ENCODE measurements at places on chromosomes 13 and 19.

DNA sequence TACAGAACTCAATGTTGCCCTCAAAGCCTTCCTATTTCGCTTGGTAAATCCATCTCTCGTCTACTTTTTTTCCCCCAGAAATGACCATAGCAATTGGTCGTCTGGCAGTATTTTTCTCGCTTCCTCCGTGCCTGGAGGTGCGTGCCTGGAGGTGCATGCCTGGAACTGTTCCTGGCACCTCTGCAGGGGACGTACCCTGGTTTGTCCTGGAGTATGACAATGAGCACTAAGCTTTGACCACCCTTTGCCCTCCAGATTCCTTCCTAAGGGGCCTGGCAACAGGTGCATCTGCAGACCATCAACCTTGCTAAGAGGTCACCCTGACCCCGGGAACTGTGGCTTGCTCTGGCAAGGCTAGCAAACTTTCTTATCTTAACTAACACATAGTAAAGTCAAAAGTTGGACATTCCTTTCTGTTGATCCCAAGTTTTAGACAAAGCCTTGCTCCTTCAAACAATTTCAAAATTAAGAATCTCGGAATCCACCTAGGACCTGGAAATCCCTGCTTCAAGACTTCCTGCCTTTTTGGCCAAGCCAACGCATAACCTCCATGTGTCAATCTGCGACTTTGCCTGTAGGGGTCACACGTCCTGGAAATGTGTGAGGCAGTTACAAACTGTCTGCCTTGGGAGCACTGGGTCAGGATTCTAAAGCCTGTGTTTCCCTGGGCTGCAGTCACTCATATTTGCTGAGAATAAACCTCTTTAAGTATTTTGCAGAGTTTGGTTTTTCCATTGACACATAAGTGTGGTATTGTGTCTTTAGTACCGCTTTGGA lies 28.8 kb upstream of the TUBGCP3 start:
- DNase-seq = peak; percentile 31

GRCh38 chr19:19477705-19478383 lies 37.5 kb downstream of the TSSK6 start:
- DNase-seq = no peak

DNA sequence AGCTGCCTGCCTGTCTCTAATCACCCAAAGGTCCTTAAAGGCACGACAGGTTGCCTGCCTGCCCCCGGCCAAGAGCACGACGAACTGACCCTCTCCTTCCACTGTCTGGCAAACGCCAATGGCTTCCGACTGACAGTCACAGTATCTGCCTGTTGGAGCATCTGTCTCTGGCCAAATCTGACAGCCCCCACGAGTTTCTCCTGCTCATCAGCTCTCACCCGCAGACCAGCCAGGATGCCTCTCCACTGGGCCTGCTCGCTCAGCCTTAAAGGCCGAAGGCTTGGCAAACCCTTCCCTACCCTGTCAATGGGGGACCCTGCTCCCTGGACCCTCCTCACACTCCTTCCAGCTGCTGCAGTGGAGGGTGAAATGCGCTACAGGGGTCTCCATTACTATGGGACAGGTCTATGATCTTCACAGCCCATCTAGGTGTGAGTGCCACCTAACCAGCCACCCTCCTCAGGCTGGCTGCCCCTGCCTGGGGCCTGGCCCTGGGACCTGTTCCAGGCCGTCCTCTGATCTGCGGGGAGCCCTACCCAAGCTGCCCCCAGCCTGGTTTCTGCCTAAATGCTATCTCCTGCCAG lies 932 bp downstream of the FAM83E start:
- no peak for DNase-seq

DNA sequence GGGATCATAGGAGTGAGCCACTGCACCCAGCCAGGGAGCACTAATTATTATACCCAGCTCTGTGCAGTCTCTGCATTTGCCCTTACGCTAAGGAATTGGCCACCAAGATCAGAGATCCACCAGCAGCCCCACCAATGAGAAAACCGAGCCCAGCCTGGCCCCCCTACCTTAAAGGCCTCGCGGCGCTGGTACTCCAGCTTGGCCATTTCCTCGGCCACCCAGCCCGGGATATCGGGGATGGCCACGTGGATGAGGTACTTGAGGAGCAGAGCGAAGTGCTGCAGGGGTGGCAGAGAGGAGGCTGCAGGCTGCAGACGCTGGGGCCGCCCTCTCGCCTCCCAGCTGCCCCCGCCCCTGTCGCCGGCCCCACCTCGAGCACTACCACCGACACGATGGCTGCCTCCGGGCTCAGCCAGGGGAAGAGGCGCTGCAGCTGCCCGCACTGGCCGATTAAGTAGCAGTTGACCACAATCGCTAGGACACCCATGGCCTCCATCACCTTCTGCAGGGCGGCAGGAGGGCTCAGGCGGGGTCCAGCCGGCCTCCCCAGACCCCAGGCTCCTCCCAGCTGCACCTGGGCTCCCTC lies 7.5 kb downstream of the ANO8 start:
- no peak for DNase-seq

- no peak for DNase-seq
These were observed 620.0 kb upstream of the ATXN8OS start for GRCh38 chr13:69487576-69487975.

DNA sequence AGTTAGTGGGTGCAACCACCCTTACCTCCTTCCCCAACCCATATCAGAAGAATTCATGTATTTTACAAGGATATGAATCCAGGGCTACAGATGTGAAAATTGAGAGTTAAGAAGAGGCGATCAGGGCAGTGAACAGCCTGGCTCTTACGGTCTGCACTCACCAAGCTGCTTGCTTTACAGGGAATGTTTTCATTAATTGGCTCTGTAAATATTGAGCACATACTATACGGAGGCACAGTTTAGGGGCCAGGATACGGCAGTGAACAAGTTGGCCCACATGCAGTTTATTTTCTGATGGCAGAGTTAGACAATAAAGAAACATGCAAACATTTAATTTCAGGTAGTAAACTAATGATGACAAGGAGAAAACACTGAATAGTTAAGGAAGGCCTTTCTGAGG lies 6.4 kb downstream of the POLR1D start:
- no peak for DNase-seq

DNA sequence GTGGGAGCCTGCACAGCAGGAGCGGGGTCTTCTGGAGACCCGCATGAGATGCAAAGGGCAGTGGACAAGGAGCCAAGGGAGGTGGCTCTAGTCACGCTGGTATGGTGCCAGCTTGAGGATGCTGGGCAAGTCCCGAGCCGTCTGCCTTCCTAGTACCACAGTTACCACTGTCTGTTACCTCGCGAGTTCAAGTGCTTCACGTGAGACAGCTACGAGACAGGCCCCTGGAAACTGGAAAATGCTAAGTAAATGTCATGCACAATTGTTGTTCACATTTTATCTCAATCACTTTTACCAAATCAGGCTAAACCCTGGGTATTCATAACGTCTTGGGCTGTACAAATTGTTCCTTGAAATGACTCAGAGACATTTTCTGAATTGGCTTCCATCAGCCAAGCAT lies 155.7 kb downstream of the TNFRSF19 start:
- no peak for DNase-seq

DNA sequence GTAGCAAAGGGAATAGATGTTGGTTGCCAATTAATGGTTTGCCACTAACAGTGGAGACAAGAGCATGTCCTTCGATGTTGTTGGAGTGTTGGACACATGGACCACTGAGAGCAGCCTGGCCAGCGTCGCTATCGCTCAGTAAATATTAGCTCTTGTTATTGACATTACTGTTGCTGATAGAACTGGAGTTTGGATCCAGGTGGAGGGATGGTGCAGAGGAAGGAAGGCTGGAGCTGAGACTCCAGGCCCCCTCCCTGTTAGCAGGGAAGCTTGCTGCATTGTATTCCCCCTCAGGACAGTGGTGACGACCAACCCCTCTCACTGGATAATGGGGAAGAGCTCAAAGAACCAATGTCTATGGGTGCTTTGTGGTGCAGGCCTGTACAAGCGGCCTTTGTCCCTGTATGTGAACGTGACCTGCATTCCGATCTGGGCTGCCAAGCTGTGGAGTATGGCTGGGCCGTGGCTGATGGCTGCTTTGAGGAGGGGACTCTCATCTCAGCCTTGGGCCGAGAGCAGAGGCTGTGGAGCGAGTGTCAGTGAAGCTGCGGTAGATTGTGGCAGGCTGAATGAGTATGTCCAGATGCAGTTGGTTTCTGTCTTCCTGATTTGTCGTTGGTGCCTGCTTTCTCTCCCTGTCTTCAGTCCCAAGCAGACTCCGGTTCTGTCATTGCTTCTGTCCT lies 7.0 kb downstream of the CLASRP start:
- DNase-seq = no peak

- no peak for DNase-seq
These were observed 119.5 kb downstream of the SHISA2 start for GRCh38 chr13:25932365-25932764.

- DNase-seq = no peak
These were observed 1.0 kb downstream of the PRKACA start for GRCh38 chr19:14116525-14116917.
